ENCODE measurements at places on chromosomes 5 and 9.

GRCh38 chr5:175741556-175741955 is 83.7 kb downstream of the HRH2 start:
- no peak for DNase-seq

- no peak for DNase-seq
Observed at GRCh38 chr5:3393122-3393919, 202.3 kb upstream of the IRX1 start.

- no peak for DNase-seq
Observed at GRCh38 chr5:180799902-180800801, 2.5 kb downstream of the MGAT1 start.

DNA sequence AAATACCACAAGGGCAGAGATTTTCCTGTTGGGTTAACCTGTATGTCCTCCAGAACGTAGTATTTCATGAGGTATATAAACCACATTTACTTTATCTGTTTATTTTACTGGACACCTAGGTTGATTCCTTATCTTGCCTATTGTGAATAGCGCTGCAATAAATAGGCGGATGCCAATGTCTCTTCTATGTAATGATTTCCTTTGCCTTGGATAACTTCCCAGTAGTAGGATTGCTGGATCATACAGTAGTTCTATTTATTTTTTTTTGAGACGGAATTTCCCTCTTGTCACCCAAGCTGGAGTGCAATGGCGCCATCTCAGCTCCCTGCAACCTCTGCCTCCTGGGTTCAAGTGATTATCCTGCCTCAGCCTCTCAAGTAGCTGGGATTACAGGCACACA is 15.6 kb upstream of the TUT7 start:
- no peak for DNase-seq

DNA sequence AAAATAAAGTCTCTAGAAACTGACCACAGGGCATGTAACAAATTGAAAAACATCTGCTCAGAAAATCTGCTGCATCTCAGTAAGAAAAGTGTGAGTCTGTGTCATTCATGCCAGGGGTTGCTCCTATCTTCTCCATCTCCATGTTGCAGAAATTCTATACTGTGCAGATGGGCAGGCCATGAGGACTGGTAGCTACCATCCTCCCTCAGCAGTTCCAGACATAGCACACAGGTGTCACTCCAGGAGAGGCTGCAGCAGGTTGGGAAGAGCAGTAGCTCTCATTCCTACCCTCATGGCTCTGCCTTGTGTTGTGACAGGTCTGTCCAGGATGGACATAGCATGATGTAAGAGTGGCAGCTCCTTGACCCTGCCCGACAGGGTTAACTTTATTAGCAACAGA is 173.4 kb downstream of the NDUFS4 start:
- no peak for DNase-seq

- DNase-seq = peak; percentile 20
Observed at GRCh38 chr9:82549174-82549821, 513.6 kb downstream of the RASEF start.

DNA sequence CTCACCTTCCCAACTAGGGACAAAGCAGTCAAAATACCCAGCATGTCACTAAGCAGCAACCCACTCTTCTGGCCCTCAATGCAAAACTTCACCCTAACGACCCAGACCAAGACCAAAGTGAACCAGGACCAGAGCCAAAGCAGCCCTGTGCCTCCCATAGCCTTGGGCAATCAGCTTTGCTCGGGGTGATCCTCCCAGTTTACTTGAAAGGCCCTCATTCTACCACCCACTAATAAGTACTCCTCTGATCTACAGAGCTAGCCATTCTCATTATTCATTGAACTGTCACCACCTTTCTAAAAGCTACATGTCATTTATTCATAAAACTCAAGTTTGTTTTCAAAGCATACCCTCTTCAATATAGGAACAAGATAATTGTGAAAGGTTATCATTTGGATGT is 221.0 kb downstream of the FRMD3 start:
- DNase-seq = no peak

GRCh38 chr5:33324667-33325307 is 116.0 kb upstream of the TARS1 start:
- no peak for DNase-seq

- no peak for DNase-seq
Observed at GRCh38 chr5:145903867-145904266, 31.1 kb upstream of the GRXCR2 start.

DNA sequence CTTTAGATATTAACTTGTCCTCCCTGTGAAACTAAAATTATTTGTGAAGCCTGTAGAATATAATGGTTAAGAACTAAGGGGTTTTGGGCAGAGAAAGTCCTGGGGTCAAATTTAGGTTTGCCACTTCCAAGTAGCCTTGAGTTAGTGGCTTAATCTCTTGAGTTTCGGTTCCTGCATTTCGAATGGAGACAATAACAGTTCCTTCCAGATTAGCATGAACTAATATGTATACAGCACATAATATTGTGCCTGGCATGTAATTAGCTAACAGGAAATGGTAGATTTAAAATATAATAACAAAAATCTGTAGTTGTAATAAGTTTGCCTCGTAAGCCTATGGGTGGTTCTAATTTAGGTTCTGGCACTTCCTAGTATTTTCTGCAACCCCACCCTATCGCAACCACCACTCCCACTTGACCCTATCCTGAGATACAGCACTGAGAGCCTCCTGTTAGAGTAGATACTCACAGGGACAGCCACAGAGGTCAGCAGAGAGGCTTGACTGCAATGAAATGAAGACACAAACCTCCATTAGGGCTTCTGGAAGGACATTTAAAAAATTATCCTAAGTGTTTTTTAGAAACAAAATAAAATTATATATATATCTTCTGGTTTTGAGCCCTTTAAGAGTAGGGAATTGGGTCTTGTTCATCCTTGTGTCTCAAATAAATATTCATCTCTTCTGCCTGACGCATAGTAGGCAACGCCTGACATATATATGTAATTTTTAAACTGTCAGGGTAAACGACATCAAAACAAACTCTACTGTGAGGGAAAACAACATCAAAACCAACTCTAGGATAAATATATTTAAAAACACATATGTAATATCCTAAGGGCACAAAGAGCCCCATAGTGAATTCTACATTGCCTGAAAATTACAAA is 8.5 kb downstream of the SPINK9 start:
- no peak for DNase-seq

GRCh38 chr5:73596705-73597328 is 29.2 kb upstream of the ARHGEF28 start:
- DNase-seq = peak; percentile 29

GRCh38 chr5:41402845-41403244 is 107.6 kb downstream of the PLCXD3 start:
- no peak for DNase-seq

DNA sequence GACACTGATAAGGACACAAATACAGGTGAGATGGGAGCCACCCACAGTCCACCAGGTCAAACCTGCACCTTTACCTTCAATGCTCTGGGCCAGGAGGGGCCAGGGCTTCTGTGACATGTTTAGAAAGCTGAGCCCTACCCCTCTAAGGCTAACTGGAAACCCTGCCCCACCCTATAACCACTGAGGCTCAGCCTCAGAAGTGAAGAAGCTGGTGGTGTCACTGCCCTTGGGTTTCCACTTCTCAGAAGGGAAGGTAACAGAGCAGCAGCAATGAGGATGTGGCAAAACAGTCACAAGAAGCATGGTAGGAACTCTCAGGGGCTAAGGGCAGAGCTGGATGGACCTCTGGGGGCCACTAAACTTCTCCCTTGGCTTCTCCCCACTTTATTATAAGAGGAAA is 6.0 kb downstream of the PDGFRB start:
- DNase-seq = no peak

DNA sequence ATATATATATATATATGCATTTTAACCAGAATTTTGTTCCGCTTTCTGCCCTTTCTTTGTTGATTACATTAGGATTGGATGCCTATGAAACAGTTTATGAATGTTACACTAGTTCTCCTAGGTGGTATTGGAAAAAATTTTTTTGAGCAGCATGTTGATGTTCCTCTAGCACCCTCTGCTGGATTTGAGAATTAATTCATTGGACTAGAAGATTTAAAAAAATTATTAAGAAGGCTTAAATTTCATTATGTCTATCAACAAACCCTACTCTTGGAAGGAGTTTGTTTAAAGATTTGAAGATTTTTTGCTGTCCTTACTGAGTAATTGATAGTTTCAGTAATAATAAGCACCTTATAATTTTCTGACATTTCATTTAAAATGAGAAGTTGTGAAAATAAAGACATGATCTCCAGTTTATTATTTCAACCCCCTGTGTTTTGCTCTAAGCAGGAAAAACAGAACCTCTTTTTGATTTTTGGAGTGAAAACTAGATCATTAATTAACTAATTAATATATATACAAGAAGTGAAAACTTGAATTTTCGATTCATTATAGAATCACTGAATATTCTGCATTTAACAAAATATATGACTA is 89.6 kb downstream of the CCDC171 start:
- DNase-seq = no peak

- DNase-seq = no peak
Observed at GRCh38 chr5:180074462-180074861, 2.9 kb upstream of the RNF130 start.

- no peak for DNase-seq
Observed at GRCh38 chr5:74468421-74468820, 172.1 kb downstream of the ENC1 start.

DNA sequence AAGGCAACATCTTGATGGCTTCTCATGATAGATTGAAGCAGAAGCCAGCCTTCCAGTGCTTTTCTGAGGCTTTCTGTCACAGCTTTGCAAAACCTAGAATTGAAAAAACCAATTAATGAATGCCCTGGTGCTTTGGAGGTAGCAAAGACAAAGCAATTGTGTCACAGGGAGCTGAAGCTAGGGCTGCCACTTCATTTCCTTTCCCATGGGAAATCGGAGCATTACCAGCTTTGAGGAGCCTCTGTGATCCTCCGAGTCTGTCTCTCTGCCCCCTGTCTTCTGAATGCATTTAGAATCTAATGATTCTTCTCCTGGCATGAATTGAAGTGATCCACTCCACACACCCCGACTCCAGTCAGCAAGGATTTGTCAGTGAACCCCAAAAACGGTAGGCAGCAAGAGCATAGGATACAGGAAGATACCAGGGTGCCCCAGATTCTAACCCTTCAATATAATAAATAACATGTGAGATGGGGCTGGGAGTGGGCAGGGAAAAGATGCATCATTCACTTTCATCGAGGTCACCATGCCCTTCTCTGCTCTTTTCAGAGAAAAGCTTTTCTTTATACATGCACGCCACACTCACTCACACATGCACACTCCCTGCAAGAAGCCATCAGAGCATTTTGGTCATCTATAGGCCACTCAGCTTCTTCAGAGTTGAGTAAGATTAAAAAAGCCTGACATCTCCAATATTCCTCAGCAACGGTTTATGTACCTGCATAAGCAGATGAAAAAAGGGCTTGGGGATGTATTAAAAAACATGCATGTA is 247.7 kb upstream of the ZNF462 start:
- no peak for DNase-seq

GRCh38 chr5:64788156-64788555 is 19.4 kb downstream of the CWC27 start:
- DNase-seq = no peak

DNA sequence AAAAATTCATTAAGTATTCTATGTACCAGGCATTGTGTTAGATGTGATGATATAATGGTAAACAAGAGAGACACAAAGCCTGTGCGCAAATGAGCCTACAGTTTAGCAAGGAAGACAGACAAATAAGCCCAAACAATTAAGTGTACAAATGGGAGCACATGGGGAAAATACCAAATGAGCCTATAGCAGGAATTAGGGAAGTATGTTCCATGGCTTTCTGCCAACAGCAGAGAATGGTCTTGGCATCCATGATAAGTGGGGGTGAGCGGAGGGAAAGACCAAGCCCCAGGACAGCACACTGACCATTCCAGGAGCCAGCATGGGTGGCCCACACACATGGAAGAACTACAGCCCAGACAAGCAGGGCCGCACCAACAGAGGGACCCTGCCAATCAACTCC is 369.7 kb downstream of the DEPDC1B start:
- no peak for DNase-seq

DNA sequence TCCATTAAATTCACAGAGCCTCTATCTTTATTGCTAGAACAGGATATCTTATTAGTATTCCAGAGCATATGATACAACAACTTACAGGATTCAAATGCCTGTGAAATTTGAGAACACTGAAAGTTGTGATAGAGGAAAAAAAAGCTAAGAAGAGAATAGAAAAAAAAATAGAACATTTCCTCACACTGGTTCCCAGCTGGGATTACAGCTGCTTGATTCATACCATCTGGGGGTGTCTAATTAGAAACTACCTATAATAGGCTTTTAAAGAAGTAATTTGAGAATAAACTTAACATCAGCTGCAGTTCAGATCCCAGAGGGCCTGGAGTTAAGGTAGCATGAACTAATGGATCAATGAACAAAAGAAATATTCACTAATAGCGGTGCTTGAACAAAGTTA is 922.0 kb downstream of the CDH12 start:
- no peak for DNase-seq

DNA sequence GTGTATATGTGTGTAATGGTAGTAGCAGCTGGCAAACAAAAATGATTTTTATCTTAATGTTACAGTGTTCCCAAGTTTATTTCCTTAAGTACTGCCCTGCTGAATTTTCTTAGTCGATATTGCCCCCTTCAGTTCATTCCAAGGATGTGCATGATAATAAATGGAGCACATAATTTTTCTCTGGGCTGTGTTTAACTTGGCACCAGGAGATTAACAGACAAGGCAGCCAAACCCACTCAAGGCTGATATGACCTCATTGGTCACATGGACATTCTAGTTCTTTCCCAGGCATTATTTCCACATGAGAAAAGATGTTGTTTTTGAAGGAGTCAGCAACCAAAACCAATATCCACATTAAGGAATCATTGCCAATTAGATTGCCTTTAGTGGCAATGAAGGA is 61.8 kb downstream of the COX7C start:
- no peak for DNase-seq

GRCh38 chr5:91103353-91104061 is 279.6 kb downstream of the ARRDC3 start:
- DNase-seq = no peak

- DNase-seq = no peak
Observed at GRCh38 chr9:28600226-28600625, 1026.9 kb upstream of the C9orf72 start.

DNA sequence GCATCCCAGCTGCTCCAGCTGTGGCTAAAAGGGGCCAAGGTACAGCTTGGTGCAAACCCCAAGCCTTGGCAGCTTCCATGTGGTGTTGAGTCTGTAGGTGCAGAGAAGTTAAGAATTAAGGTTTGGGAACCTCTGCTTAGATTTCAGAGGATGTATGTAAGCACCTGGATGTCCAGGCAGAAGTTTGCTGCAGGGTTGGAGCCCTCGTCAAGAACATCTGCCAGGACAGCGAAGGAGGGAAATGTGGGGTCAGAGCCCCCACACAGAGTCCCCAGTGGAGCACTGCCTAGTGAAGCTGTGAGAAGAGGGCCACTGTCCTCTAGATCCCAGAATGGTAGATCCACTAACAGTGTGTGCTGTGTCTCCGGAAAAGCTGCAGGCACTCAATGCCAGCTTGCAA is 236.2 kb upstream of the ADRA1B start:
- no peak for DNase-seq

DNA sequence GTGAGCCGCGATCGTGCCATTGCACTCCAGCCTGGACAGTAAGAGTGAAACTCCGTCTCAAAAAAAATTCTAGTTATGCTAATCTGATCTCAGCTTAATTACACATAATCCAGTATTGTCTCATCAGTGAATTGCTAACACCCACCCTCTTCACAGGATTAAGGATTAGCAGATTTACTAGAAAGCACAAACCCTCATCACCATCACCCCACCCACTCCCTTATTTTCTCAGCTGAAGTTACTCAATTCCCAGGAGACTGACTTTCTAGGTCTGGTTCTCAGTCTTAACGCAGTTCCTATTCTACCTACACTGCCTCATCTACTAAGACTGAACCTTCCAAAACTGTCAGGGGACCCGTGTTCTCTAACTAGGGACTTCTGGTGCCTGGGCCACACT is 9.0 kb downstream of the TOR1B start:
- no peak for DNase-seq

GRCh38 chr5:157669701-157670097 is 1.6 kb upstream of the C5orf52 start:
- DNase-seq = no peak
